ENCODE measurements at places on chromosomes 2 and 18.

GRCh38 chr2:3253913-3254441, 123.6 kb downstream of the EIPR1 start:
- DNase-seq: no peak

DNA sequence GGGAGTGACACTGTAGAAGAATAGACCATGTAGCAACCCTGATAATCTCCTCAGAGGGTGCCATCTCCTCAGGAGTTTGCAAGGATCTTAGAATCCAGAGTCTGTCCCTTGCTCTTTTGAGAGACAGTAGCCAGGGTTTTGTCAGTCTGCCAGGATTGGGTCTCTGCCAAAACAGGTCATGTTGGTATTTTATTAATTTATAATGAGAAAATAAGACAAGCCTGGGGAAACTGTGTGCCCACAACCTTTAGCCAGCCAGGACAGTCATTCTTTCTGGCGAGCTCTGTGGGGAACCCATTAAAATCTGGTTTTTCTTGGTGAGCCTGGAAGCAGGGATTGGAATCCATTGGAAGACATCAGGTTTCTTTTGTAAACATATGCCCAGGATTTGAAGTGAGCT, 78.6 kb downstream of the PTPRM start:
- no peak for DNase-seq

DNA sequence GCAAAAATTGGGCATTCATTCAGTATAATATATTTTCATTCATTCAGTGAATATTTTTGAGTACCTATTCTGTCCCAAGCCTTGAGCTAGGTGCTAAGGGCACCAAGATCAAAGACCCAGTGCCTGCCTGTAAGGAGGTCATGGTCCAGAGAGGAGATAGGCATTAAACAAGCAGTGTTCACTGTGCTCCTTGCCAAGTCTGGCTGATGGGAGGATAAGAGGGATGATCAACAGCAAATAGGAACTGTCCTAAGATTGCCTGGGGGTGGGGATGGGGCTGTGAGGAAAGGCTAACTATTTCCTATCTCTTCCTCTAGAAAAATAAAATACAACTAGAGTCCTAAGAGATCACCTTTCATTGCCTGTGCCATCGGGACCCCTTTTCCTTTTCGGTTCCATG, 60.4 kb downstream of the SETBP1 start:
- DNase-seq: no peak

DNA sequence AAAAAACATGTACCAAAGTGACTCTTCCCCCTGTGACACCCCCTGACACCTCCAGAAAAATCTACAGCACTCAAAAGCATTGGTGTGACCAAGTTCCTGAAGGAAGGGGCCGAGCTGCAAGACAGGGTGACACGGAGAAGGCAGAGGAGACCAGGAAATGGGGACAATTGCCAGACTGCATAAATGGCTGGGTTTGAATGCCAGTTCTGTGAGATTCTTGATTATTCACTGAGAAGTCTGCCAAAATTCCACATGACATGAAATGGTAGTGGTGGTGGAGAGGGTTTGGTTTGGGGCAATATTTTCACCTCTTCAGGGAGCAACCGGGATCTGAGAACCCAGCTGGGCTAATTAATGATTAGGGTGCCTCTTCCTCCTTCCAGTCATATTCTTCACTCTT, 178.5 kb downstream of the ARL4C start:
- no peak for DNase-seq

GRCh38 chr2:158753641-158754611, 41.2 kb upstream of the DAPL1 start:
- peak; percentile 54 for DNase-seq

DNA sequence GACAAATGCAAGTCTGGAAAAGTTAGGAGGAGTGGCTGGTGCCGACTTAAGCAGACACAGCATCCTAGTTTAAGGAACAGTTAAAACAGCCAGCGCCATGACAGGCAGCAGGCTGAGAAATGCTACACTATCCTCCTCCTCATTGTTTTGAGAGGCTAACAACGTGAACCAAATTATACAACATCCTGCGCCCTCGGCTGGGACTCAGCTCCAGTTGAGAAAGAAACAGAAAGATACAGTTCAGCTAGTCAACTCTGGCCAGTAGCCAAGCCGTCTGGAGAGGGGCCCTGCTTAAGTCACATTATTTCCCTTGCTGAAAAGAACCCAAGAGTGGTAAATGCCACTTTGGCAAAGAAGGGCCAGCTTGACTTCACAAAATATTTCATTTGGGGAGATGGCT, 90.2 kb downstream of the BCL11A start:
- no peak for DNase-seq

- no peak for DNase-seq
These were observed 117.7 kb upstream of the SETBP1 start for GRCh38 chr18:44562986-44563385.

- DNase-seq: no peak
These were observed 110.0 kb upstream of the ARL4C start for GRCh38 chr2:234606896-234607295.

DNA sequence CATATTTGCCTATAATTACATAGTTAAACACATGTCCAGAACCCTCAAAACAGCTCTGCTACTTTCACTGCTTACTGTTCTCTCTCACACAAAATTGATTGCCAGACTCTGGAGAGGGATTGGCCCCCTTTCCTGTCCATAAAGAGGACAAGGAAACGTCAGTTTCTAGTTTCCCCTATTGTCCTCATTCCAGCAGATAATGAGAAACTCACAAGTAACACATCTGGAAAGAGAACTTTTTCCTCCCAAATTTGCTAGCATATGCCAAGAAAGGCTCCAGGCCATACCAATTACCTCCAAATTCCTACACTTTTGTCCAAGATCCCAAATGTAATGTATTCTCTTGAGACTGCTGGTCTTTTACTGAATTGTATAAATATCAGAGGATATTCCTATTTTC, 200.5 kb downstream of the EXOC6B start:
- DNase-seq: no peak

DNA sequence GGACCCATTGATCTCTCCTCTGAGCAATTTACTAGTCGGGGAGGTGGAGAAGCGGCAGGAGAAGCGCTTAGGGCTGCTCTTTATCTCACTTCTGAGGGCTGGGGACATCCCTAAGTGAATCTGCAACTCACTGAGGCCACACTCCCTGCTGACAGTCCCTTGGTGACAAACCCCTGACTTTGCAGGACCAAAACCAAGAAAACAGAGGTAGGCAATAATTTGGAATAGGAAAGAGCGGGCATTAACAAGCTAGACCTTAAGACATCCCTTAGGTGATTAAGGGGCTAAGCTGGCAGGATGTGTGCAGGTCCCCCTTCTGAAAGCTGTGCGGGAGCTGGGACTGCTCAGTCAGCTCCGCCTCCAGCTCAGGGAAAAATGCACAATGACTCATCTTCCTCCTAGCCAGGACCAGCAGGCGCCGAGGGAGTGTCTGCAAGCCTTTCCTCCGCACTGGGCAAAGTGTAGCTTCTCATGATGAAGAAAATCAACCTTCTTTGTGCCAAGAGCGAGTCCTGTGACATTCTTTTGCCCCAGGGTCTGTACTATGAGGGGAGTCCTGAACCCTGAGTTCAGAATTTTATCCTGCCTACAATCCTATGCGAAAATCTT, 63.3 kb downstream of the BOD1L2 start:
- no peak for DNase-seq

- DNase-seq: no peak
These were observed 438.2 kb downstream of the EPHA4 start for GRCh38 chr2:221133941-221134340.

GRCh38 chr2:10046931-10047330, 3.6 kb downstream of the KLF11 start:
- DNase-seq: no peak

DNA sequence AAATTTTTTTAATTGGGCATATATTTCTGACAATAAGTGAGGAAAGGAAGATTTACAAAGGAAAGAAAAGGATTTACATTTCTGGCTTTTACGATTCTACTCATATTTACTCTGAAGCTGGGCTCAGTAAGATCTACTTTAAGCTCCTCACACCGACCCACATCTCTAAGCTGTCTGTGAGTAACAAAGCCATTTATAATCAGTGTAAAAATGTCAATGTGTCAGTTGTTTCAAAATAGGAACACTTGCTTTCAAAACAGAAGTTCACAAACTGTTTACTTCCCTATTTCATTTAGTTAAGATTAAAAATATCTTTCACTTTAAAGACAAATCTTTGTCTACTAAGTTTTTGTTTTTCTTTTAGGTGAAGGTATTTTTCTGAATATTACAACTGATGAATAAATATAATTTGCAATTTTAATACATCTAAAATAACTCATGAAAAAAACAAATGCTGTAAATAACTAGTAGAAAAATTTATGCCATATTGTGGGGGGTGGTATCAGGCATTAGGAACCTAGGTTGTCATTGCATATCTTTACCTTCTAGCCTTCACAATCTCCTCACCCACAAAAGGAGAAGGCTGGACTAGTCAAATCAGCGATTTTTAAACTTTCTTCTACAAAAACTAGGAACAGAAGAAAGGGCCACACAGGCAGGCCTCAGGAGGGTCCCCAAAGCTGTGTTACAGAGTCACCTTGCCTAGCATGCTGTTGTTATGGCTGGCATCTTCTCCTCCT, 64.5 kb downstream of the TMEM131 start:
- no peak for DNase-seq

GRCh38 chr2:166314022-166314759, 61.6 kb downstream of the SCN9A start:
- DNase-seq: no peak

- DNase-seq: no peak
These were observed 270.5 kb upstream of the NCKAP5 start for GRCh38 chr2:133838642-133839365.

DNA sequence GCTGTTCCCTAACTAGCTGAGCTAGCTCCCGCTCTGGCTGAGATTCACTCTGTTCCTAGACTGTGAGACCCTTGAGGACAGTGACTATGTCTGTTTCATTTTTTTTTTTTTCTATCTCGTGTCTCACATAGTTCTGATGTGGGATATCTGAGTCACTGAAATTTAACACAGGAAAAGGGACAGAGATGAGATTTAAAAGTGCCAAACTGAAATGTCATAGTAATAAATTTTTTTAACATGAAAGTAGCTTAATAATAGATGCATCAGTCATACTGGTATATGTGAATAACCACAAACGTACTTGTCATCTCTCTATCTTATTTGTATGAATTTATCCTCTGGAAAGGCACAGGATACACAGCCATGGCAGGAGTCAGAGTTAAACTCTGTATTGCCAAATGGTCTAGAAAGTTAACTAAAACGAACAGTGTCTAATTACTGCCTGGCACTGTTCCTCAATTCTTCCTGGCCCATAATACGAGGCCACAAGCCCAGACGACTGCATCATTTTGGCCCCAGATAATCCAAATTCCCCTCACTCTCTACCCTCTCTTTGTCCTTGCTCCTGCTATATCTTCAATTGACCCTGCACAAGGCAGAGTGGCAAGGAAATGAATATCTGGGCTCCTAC, 87.5 kb downstream of the SATB2 start:
- DNase-seq: no peak

- DNase-seq: peak; percentile 15
These were observed 185.3 kb upstream of the ATP5MC3 start for GRCh38 chr2:175366815-175367214.

DNA sequence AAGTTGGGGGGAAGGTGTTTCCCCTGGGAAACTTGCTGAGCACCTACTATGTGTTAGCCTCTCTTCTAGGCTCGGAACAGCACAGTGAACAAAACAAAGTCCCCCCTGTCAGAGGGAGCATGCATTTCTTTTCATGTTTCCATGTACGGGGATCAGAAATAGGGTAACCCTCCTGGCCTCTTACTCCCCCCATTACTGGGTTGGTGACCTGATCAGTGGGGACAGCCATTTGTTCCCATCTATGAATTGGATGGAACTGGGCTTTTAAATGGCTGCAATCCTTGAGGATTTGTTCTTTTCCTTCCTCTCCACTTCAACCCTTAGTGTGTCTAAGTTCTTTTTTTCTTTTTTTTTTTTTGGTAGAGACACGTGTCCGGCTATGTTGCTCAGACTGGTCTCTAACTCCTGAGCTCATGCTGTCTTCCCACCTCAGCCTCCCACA, 13.7 kb downstream of the NCL start:
- no peak for DNase-seq

- no peak for DNase-seq
These were observed 117.6 kb downstream of the CAPN13 start for GRCh38 chr2:30689496-30690125.

DNA sequence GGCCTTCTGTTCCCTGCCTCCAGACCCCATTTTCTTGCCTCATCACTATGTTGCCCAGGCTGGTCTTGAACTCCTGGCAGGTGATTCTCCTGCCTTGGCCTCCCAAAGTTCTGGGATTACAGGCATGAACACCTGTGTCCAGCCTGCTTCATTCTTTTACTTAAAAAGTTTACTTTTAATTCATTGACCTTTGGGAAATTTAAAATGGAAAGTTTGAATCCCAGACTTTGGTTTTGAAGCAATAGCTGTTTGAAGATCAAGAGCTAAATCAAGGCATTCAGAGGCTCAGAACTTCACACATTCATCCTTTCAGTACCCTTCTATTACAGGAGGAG, 79.3 kb upstream of the SESTD1 start:
- no peak for DNase-seq

DNA sequence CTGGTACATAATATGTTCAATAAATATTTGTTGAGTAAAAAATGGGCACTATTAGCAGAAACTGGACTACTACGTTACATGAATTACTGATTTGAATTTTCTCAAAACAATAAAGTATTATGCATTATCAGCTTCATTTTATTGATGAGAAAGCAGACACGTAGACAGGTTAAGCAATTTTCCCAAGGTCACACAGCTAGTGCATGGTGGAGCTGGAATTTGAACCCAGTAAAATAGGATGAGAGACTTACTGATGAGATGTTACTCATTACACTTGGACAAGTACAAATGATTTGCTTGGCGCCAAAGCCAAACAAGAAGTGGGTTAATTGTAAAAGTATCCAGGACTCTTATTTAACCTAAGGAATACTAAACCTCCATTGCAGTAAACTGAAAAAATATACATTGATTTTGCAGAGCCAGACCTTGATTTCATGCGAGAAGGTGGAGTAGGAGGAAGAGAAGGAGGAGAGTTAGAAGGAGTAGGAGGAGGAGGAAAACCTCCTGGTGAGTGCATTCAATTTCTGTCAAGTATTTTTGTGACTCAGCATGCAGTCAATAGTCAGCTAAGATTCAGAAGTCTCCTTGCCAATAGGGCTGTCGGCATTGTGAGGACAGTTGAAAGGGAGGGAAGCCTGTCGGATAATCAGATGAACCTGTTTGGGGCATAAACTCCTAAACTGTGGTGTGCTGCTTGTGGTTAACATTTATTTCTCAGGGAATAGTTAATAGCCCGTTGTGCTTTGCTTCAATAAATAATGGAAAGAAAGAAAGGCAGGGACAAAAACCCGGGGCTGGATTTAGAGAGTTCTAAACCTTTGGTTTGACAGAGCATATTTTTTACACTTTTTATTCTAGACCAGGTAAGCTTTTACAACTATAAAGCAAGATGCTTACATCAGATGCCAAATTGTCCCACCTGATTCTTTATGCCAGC, 77.0 kb upstream of the TACR1 start:
- no peak for DNase-seq

- DNase-seq: no peak
These were observed 57.3 kb downstream of the INHBB start for GRCh38 chr2:120403261-120403660.

All from GM19239 (cell line).